Right forelimb (tissue), 1 donor: ENCODE measurements at places on chromosomes 7 and 10.

DNA sequence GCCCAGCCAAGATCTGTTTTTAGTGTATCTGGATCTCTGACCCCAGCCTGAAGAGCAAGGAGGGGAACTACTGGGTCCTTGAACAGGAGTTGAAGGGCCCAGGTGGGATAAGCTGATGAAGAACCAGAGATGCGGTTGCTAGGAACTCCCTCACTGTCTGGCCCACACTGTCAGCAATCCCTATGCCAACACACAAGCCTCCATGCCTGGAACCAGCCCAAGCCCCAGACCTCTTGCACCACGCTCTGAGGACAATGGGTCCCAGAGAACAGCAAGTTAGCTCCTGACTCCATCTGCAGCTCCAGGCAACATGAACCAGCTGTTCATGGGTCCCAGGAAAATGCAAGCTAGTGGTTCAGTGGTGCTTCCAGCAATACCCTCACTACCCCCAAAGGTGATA lies 2.4 kb downstream of the NAT16 start:
- DNase-seq, result no peak

- DNase-seq, result no peak
Observed at GRCh38 chr10:33153968-33154327, 180.5 kb downstream of the NRP1 start.

DNA sequence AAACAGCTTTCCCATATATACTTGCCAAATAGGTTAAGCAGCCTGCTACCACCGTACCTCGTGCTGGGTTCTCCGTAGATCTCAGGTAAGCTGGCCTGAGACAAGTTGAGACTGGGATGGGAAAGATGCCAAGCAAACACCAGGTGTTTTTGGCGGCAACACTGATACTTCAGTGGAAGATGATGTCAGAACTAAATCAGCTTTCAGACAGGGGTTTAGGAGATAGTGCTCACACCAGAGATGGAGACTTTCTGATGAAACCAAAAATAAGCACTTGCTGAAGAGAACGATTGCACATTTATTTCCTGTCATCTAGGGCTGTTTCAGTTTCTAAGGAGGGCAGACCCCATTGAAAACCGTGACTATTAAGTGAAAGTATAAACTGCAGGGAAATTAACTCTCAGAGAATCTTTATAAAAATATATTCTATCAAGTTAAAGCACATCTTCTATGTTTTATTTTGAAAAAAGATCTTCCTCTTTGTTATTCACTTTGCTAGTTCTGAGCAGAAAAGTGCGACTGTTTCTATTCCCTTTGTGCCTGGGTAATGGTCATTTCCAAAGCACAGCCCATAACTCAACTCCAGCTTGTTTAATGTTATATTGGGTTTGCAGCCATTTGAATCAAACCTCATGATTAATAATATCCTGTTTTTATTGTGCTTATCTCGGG lies 149.9 kb downstream of the CPED1 start:
- DNase-seq, result no peak

DNA sequence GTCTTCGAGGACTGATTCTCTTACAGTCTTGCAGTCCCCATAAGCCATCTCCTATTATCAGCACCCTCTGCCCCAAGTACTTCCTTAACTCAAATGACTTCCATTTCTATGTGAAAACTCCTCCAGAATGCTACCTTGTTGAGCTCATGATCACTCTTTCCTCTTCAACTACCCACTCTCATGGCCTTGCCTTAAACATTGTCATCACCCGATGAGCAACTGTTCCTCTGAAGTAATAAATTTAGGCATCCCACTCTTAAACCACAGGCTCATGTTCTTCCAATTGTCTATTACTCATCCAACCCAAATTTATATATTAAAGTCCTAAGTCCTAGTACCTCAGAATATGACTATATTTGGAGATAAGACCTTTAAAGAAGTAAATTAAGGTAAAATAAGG lies 152.9 kb downstream of the C1GALT1 start:
- DNase-seq, result no peak

DNA sequence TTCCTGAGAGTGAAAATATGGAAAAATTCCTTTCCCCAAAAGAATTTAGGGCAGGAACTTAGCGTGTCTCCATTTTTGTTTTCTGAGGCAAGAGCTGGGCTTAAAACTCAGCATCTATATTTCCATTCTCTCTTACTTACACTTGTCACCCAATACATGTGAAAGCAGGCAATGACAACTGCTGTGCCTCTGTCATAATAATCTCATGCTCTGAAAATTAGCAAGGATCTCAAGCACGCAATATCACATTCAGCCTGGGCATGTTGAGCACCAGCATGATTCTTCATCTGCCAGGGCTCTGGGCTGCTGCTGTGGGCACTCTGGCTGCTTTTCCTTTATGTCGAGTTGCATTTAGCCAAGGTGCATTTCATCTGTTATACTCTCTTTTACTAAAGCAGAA lies 255.5 kb downstream of the SNX10 start:
- DNase-seq, result no peak

DNA sequence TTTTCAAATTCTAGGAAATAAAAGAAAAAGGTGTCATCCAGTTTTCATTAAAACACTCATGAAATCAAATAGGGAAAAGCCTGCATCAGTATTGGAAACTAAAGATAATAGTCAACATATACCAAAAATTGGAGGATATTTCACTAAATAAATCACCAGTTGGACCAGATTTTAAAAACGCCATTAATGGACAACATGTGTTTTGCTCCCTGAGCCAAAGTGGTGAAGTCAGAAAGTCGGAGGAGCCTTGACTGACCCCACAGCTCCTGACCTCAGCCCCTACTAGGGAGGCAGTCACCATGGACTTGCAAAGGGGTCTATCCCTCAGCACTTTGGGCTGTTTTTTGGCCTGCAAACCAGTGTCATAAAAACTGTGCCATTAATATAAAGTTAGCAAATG lies 98.3 kb upstream of the SEC61G start:
- DNase-seq, result no peak

GRCh38 chr10:94027197-94027596 lies 33.5 kb downstream of the PLCE1 start:
- DNase-seq, result no peak

GRCh38 chr7:151930695-151931094 lies 25.6 kb upstream of the GALNTL5 start:
- no peak for DNase-seq

GRCh38 chr10:101814466-101815071 lies 3.7 kb downstream of the OGA start:
- DNase-seq, result no peak

- no peak for DNase-seq
Observed at GRCh38 chr10:124383496-124383895, 35.2 kb downstream of the OAT start.

- no peak for DNase-seq
Observed at GRCh38 chr10:70078329-70078728, 25.7 kb downstream of the MACROH2A2 start.

- DNase-seq, result no peak
Observed at GRCh38 chr7:117993377-117994003, 120.2 kb upstream of the CTTNBP2 start.

DNA sequence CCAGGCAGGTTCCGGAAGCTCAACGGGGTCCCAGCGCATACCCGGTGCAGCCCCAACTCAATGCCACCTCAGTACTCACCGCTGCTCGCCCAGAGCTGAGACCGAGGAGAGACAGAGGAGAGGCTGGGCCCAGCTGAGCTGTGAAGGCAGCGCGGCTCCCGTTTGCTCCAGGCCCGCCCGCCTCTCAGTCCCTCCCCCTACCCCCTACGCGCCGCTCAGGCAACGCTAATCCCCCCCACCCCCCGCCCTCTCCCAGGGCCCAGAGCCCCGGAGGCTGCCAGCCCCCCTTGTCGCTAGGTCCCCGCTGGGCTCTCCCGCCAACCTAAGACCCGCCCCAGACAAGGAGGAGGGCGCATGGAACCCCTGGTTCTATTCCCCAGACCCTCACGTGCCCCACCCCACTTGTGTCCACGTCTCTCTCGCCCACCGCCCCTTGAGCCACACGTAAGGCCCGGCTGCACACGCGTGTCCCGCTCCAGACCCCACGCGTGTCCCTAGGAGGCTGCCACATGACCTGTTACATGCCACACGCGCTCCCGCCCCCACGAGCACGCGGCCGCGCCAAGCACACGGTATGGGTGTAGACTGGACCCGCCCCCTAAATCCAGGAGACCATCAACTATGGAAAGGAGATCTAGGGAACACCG lies at the start of gene PSD:
Gene PSD, minus strand, starts transcription at position 164 of the 647 bp plus-strand sequence. CDS start 1,747 bp downstream, outside the sequence.
- DNase-seq, result no peak

DNA sequence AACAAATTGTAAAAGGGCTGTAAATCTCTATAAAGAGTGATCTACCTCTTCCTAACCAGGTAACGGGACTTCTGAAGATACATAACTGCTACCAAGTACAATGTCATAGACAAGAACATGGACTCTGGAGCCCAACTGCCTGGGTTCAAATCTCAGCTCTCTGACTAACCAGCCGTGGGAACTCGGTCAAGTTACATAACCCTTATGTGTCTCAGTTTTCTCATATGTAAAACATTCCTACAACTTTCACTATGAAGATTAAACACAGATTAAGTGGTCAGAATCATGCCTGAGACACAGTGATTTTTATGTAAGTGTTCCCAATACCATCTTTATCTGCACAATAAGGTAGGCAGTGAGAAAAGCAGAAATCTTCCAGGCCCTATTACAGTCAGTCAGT lies 52.6 kb downstream of the ITGB1 start:
- DNase-seq, result no peak

DNA sequence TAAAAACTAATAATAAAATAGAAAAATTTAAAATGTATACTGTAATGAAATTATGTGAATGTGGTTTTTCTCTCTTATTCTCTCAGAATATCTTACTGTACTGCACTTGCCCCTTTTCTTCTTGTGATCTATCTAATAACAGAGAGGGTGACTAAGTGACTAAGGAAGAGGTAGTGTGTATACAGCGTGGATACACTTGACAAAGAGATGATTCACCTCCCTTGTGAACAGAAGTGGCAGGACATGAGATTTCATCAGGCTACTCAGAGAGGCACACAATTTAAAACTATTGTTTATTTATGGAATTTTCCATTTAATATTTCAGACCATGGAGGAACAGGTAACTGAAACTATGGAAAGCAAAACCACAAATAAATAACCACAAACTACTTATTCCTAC lies 806.6 kb upstream of the GHITM start:
- DNase-seq, result no peak

- no peak for DNase-seq
Observed at GRCh38 chr10:7314170-7314569, 96.7 kb downstream of the SFMBT2 start.

GRCh38 chr10:75839020-75839419 lies 407.6 kb downstream of the LRMDA start:
- no peak for DNase-seq

GRCh38 chr7:151053096-151053495 lies 4.6 kb downstream of the CDK5 start:
- no peak for DNase-seq

GRCh38 chr7:107079212-107079940 lies 34.9 kb downstream of the PRKAR2B start:
- no peak for DNase-seq

DNA sequence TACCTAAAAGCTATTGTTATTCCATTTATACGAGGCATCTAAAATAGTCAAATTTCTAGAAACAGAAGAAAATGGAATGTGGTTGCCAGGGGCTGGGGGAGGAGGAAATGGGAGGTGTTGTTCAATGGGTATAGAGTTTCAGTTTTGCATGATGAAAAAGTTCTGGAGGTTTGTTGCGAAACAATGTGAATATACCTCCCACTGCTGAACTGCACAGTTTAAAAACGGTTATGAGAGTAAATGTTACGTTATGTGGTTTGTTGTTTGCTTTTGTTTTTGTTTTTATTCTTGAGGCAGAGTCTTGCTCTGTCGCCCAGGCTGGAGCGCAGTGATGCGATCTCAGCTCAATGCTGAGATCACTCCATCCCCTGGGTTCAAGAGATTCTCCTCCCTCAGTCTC lies 64.9 kb upstream of the NRBF2 start:
- no peak for DNase-seq

DNA sequence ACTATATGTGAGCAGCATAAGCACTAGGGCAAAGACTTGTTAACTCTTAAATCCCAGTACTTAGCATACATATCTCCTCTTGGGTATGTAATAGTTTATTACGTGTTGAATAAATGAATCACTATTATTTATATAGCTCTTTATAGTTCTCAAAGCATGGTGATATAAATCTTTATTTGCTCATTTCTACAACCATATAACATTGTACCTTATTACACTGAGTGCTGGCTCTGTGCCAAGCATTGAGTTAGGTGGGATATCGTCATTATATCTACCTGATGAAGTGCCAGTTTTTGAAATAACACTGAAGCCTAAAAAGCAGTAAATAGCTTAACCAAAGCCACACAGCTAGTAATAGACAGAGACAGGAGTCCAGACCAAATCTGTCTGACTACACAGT lies 27.9 kb downstream of the AHR start:
- DNase-seq, result no peak

DNA sequence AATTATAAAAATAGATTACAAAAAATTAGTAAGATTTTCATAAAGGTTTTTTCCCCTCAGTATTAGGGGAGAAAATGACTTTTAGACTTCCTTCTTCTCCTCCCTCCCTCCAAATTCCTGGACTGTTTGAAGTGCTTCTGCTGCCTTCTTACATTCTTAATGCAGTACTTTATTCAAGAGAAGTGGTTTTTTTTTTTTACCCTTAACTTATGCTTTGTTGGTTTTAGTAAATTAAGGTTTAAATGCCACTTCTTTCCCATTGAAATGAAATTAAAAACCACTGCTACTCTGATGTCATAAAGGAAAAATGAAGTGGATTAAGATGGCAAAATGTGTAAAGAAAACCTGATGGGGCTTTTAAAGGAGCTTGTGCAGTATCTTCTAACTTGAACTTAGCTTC lies 140.7 kb downstream of the VTI1A start:
- DNase-seq, result no peak

- DNase-seq, result no peak
Observed at GRCh38 chr7:141641876-141642275, 60.1 kb downstream of the DENND11 start.

GRCh38 chr10:61899997-61900828 lies 1.3 kb upstream of the ARID5B start:
- DNase-seq, result peak; percentile 82

DNA sequence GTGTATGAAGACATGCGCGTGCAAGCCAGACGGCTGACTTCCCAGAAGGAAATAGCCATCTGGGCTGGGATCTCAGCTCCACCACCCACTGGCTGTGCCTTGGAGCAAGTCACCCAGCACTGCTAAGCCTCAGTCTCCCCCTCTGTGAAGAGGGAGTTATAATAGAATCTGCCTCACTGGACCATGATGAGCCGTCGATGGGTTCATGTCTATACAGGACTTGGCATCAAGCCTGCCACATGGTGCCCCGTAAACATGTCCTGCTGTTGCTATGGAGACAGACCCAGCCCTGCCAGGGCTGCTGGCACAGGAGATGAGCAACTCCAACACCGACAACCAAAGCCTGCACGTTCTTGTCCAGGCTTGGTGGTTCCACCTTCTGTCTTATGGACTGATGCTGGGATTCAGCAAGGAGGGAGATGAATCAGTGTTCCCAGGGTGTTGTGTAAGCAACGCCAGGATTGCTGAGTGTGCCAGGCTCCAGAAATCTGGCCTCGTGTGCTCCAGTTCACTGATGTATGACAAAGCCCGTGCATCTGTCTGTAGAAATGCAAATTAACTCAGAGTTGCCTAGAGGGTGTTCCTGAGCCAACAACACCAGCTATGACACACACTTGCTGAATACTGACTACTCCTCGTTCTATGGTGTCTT lies 5.6 kb downstream of the GPR15LG start:
- no peak for DNase-seq
